ENCODE measurements at places on chromosomes 12 and 14.
A peak's percentile ranks its signal among the peaks of the same experiment; 100 is the strongest.

DNA sequence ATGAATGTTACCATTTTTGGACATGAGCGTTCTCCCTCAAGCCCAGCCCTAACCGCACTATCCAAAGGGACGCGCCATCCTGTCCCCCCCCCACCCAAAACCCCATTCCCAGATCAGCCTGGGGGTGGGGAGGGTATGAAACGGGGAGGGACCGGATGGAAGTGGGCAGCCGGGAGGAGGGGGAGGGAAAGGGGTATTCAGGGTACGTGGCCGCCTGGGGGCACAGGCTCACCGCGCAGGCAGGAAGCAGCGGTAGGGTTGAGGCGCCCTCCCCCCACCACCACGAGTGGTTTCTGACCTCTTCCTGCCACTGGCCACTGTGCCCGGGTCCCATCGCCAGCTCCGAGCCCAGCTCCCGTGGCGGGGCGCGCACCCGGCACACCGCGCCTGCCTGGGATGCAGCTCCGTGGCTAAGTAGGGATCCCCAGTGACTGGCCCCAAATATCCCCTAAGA is 1.4 kb downstream of the ACTN1 start:
- peak; percentile 99 for DNase-seq

DNA sequence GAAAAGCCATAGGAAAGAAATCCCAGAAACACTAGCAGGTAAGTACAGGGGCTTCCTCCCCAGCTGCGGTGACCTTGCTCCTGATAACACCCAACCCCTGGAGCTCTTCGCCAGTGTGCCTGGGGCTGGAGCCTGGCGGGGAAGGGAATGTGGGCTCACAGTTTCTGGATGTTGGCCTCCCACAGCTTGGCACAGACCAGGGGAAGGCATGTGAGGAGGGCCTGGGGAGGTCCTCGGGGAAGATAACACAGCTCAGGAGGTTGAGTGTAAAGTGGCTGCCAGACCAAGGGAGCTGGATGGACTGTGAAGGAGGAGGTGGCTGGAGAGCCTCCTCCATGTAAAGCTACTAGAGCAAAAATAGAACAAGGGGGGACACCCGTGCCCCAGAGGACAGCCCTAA is 120.1 kb downstream of the BICD1 start:
- DNase-seq: no peak

DNA sequence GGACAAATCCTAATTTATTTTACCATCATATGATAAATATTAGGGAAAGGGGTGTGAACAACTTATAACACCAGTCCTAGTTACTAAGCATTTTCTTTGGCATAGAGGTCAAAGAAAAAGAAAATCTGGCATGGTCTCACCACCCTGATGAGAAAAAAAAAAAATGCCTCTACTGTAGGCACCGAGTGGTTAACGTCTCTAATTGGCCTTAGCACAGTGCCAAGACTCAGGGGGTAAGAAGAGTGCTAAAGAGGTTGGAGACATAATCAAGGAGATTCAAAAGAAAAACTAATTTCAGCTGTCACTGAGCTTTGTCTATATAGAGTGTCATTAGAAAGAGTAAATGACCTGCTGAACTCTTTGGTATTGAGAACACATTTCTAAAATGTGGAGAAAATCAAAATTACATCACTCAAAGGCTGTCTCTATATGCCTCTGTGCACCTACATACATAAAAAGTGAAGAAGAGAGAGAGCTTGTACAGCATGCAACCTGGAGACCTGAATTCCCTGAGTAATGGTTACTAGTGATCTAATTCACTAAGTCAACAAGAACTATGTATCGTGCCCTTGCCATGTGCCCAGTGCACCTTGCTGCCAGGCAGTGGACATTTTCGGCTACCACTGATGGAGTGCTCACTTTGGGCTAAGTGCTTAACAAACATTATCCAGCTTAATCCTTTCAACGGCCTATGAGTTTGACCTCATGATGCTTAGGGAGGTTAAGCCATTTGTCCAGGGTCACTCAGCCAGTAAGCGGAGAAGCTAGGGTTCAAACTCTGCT is 113.8 kb upstream of the G2E3 start:
- no peak for DNase-seq

- DNase-seq: no peak
These were observed 179.6 kb upstream of the PDZRN4 start for GRCh38 chr12:41008472-41008871.

- DNase-seq: peak; percentile 65
These were observed 133.8 kb upstream of the NUDT4 start for GRCh38 chr12:93243689-93244513.

GRCh38 chr12:15318841-15319240 is 3.5 kb upstream of the PTPRO start:
- no peak for DNase-seq
